ENCODE measurements at places on chromosomes 12 and 14.

DNA sequence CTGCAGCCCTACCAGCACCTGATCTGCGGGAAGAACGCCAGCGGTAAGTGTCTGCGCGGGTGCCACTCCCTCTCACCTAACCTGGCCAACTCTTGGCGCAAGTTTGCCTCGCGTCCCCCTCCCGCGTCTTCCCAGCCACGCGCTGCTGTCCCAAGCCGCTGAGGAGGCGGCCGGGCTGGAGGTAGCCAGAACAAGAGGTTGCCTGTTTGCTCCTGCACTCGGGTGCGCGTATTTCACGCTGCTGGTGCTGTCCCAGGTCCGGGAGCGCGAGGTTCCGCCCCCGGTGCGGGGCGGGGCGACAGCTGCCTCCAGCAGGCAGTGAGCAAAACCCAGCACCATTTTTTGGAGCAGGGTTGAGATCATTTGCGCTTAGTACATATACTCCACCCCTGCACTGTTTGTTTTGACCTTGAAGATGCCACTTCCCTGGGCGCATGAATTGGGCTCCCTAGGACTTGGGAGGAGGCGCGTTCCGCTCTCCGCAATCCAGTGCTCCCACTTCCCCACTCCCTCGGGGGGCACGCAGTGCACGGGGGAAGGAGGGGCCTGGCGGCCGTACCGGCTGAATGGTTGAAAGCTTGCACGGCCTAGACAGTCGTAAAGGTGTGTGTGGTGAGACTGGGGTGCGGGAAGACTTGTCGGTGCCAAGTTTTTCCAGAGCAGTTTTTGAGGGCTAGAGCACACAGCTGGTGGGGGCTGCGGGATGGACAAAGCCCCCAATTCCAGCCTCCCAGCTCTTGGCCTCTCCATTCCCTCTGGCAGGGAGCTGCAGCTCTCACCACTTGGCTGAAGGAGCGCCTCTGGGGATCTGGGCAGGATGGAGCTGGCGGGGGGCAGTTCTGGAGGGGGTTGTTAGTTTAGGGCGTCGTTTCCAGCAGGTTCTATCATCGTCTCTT lies 226.9 kb upstream of the CRY1 start:
- no peak for DNase-seq

DNA sequence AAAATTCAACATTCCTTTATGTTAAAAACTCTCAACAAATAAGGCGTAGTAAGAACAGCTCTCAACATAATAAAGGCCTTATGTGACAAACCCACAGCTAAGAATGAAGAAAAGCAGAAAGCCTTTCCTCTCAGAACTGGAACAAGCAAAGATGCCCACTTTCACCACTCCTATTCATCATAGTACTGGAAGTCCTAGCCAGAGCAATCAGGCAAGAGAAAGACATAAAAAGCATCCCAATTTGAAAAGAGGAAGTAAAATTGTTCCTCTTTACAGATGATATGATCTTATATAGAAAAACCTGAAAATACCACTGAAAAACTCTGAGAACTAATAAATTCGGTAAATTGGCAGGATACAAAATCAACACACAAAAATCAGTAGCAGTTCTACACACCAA lies 52.1 kb downstream of the STON2 start:
- no peak for DNase-seq

GRCh38 chr14:69096781-69097475 lies 56.0 kb downstream of the DCAF5 start:
- DNase-seq = no peak

- DNase-seq = peak; percentile 10
Observed at GRCh38 chr12:2811801-2812200, 667 bp upstream of the ITFG2 start.

DNA sequence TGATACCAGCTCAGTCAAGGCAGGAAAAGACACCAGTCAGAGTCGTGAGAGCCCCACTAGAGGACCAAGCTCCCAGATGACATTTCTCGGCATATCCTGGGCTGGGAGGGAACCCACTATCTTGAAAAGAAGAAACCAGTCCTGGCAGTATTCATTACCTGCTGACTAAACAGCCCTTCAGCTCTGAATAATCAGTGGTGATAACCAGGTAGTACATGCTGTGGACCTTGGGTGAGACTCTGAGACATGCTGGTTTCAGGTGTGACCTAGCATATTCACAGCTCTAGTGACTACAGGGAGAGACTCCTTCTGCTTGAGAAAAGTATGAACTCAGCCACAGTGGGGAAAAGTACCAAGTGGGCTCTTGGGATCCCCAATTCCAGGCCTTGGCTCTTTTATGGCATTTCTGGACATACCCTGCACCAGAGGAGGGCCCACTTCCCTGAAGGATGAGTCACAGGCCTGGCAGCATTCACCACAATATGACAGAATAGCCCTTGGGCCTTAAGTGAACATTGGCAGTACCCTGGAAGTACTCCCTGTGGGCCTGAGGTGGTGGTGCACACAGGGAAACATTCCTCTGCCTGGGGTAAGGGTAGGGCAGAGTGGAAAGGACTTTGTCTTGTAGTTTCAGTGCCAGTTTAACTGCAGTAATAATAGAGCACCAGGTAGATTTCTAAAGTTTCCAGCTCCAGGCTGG lies 82.6 kb upstream of the SLC38A4 start:
- DNase-seq = no peak

DNA sequence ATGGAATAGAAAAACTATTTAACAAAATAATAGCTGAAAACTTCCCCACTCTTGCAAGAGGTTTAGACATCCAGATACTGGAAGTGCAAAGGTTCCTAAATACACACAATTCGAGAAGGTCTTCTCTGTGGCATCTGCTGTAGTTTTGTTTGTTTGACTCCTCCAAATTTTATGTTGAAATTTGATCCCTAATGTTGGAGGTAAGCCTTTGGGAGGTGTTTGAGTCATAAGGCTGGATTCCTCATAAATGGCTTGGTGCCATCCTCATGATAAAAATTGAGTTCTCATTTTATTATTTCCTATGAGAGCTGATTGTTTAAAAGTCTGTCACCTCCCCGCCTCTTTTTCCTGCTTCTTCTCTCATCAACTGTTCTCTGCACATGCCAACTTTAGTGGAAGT lies 182.7 kb downstream of the MYRFL start:
- no peak for DNase-seq

DNA sequence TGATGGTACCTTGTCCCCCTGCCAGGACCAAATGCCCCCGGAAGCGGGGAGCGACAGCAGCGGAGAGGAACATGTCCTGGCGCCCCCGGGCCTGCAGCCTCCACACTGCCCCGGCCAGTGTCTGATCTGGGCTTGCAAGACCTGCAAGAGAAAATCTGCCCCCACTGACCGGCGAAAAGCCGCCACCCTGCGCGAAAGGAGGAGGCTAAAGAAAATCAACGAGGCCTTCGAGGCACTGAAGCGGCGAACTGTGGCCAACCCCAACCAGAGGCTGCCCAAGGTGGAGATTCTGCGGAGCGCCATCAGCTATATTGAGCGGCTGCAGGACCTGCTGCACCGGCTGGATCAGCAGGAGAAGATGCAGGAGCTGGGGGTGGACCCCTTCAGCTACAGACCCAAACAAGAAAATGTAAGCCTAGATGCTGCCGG lies 410 bp downstream of the MYF6 start:
- DNase-seq = no peak

DNA sequence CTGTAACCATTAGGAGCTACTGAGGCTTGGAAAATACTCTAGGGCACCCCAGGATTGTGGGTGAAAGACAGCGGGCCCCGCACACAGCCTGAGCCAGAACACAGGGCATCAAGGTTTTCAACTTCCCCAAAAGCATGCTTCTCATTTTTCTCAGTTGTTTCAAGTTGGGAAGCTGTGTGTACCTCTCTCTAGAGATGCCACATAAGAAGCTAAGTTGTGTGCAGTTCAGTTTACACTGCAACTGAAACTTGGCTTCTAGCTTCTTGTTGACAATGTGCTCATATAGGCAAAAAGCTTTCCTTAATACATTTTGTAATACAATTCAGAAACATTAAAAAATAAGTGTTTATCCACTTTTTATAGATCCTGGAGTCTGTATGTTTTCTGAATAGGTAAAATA lies 88.1 kb upstream of the PTPRR start:
- no peak for DNase-seq

- no peak for DNase-seq
Observed at GRCh38 chr14:99282261-99283050, 10.5 kb upstream of the BCL11B start.

DNA sequence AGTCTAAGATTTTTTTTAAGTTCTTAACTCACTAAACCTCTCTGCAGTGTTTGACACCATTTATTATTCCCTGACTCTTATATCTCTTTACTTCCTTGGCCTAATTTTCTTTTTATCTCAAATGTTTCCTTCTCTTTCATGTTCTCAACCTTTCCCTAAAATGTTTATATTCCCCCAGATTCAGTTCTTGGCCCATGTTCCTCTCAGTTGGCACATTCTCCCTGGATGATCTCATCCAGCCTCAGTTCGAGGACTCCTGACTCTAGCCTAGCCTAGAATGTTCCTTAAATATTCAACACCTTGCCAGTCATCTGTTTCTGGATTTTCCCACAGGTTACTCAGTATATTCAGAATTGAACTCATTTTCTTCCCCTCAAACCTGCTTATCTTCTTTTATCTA lies 81.3 kb downstream of the SCN8A start:
- no peak for DNase-seq

DNA sequence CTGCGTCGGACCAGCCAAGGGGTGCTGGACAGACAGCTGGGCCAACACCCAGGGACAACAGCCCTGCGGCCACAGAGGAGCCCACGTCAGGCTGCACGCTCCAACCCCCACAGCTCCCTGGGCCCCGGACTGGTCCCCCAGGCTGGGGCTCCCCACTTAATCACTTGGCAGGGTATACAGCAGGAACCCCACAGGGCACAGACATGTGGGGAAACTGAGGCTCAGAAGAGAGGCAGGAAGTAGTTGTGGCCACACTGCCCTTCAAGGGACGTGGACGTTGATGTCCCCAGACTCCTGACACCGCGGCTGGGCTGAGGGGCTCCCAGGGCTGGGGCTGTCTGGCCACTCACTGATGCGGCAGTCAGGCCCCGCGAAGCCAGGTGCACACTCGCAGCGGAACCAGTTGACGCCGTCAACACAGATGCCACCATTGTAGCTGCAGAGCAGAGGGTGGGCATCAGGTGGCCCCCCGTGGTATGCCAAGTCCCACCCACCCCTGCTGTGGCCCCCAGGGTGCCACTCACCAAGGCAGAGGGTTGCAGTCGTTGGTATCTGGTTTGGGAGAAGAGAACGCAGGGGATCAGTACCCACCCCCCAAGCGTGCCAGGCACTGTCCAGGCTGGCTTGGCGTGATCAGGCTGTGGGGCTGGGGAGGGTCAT lies 21.5 kb downstream of the JAG2 start:
- DNase-seq = no peak

DNA sequence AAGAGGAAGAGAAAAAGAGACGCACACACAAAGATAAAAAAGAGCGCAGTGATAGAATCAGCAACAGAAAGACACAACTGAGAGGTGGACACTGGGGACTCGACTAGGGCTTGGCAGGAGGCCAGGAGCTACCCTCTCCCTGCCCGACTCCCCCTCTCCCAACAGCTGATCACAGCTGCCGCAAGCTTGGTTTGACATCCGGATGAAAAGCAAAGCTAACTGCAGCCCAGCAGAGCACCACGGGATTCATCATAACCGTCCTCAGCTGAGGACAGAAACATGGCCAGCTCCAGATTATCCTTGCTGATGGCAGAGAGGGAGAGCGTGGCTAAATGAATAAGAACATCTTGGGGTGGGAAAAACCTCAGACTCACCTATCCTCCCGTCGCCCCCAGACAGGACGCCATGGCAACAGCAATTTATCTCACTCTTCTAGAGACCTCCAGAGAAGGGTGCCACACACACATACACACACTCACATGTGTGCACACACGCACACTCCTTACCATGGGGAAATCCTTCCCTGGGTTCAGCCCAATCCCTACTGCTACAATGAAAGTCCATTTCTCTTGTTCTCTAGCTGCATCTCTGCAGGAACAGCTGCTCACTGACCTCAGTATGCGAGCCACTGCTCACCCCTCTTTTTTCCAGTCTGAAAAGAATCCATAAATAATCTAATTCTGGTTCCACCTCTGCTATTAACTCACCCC lies 135.3 kb downstream of the NTF3 start:
- no peak for DNase-seq

- no peak for DNase-seq
Observed at GRCh38 chr12:100833282-100833681, 38.7 kb downstream of the ANO4 start.

- DNase-seq = no peak
Observed at GRCh38 chr12:28237423-28237822, 47.2 kb downstream of the CCDC91 start.

DNA sequence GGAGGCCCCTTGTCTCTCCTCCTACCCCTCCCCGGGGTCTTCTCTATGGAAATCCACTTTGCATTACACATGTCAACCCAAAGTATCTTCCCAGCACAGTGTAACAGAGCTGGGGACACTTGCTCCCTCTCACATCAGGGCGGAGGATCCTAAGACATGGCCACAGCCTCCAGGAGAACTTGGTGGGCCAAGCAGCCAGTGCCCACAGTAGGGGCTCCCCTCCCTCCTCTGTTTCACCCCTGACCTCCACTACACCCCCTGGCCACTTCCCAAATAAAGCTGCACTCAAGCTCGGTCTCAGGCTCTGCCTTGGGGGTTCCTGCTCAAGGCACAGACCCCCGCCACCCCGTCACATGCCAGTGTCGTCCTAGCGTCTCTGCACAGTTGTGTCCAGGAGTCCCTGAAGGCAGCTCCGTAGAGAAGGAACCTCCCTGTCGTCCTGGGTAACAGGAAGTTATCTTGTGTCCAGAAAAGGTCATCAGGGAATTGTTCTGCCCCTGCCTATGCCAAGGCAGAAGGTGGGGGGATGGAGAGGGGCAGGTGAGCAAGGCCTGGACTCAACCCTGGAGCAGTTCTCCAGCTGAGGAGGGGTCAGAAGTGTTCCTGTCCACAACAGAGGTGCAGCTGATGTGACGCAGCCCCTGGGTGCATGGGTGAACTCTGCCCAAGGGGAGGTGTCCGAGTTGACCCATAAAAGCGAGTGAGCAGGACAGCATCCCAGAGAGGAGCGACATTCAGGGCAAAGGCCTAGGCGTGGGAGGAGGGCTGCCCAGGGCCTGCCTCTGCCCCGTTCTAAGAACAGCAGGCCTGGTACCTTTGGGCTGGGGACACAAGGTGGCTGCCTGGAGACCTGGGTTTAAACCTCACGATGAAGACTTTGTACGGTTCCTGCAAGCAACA lies 25.5 kb downstream of the DIO3 start:
- DNase-seq = no peak

DNA sequence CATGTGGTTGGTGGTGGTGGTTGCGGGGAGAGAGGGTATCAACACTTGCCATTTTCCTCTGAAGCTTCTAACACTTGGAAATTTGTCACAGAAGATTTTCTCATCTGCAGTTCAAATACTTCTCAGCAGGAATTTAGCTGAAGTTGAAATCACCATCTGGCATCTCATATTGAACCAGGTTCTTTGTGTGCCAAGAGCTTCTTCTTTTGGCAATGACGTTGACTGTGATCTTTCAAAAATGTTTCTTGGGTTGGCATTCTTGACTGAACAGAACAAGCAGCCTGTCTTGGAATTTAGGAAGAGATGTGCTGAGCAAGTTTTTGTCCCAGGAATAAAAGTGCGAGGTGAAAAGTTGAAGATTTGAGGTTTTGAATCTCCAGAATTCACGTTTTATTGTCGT lies 8.7 kb upstream of the NIN start:
- no peak for DNase-seq

All from NCI-H526 (cell line).